ENCODE measurements at places on chromosomes 16 and 17.
A peak's percentile ranks its signal among the peaks of the same experiment; 100 is the strongest.

DNA sequence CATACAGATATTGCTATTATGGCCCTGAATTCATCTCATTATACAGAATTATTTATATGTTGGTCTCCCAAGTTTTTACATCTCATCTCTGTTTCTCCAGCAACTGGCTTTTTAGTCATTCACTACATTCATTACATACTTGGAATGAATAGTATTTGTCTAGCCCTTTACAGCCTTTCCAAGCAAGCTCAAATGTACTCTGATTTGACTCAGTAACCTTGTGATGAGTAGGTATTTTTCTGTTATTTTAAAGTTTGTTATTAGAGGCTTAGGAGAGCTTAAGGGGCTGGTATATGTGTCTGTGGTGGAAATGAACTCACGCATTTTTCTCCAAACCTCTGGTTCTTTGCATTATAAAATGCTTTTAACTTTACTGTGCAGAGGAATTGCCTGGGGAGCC lies 224.7 kb downstream of the SNX29 start:
- peak; percentile 57 for DNase-seq

- no peak for DNase-seq
Observed at GRCh38 chr16:60727851-60728250, 1308.4 kb downstream of the CDH8 start.

DNA sequence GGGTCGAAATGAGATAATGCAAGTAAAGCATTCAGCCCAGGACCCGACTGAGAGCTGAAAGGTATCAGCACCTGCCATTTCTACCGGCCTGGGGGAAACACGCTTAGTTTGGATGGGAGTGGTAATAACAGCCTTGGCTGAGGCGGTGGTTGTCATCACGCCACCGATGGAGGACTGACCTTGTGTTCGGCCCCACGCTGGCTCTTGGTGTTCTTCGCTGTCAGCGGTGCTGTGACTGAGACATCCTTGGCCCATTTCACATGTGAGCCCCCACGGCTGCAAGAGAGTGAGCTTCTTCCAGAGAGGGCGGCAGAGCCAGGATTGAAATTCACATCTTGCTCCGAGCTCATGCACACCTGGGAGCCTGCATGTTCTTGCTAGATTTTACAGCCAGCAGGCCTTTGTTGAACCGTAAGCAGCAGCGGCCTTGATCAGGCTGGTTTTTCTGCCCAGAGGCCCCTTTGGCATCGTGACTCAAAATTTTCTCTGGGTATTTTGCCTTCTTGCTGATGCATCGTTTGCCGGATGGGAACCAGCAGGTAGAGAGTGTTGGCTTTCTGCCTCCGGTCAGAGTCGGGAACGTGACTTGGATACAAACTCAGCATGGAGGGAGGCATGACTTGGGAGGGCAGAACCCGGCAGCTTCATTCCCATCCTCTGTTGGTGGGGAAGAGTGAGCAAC lies 341.5 kb downstream of the SNX29 start:
- DNase-seq, result no peak

DNA sequence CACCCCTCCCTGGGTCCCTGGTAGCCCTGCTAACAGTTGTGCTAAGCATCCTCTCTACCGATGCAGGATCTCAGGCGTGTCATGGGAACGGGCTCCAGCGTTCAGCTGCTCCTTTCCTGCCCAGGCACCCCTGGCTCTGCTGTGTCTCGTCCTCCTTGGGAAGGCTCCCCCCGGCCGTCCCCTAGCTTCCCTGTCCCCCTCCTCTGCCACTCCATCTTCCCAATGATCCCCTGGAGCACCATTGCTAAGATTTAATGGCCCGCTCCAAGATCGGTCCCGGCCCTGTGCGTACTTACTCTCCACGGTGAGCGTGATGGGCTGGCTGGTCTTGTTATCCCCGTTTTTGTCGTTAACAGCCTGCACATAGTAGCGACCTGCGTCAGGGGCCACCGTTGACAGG lies 135.5 kb upstream of the CDC42EP4 start:
- no peak for DNase-seq

DNA sequence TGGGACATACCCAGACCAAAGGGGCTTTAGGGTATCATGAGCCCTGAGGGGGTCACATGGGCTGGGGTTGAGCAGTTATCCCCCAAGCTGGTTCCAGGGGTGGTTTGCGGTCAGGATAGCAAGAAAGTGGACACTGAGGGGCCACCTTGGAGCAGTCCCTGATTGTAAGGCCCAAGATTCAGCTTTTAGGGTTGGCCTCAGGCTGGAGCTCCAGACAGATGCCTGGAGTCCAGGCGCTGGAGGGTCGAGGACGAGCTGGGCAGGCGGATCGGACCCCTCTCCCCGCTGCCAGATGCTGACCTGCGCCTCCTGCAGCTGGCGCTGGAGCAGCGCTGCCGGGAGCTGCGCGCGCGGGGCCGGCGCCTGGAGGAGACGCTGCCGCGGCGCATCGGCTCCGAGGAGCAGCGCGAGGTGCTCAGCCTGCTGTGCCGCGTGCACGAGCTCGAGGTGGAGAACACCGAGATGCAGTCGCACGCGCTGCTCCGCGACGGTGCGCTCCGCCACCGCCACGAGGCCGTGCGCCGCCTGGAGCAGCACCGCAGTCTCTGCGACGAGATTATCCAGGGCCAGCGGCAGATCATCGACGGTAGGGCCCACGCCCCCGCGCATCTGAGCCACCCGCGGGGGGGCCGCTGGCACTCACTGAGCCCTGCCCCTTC lies 10.0 kb downstream of the BTBD17 start:
- DNase-seq, result no peak

GRCh38 chr16:67415872-67416793 lies at the start of gene ZDHHC1:
Gene ZDHHC1 (minus strand): TSS chr16:67416477. CDS start chr16:67407775, 8,702 bp downstream.
- DNase-seq, result peak; percentile 69

- no peak for DNase-seq
Observed at GRCh38 chr17:611202-611601, 103.4 kb downstream of the VPS53 start.

DNA sequence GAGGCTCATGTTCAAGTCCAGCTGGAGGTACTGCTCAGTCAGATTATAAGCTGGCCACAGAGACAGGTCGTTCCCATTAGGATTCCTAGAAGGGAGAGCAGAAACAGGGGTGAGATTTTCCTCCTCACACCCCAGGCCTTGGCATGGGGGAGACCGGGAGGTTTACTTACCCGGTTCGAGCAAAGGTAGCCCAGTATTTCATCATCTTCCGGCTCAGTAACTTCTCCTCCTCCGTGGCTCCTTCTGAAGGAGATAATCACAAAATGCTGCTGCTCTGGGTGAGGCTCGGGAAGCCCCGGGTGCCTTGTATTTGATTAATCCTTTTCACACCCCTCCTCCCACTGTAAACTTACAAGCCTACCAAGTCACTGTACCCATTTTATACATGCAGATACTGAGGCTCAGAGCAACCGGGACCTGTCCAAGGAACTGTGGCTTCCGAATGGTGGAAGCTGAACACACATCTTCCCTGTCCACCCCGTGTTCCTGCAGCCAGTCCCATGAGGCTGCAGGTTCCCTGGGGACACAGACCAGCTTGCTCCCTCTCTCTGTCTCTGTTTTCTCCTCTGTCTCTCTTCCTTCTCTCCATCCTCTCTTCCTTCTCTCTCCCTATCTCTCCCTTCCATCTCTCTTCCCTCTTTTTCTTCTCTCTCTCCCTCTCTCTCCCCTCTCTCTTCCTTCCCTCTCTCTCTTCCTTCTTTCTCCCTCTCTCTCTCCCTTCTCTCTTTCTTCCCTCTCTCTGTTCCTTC lies 13.9 kb upstream of the CES1 start:
- no peak for DNase-seq

DNA sequence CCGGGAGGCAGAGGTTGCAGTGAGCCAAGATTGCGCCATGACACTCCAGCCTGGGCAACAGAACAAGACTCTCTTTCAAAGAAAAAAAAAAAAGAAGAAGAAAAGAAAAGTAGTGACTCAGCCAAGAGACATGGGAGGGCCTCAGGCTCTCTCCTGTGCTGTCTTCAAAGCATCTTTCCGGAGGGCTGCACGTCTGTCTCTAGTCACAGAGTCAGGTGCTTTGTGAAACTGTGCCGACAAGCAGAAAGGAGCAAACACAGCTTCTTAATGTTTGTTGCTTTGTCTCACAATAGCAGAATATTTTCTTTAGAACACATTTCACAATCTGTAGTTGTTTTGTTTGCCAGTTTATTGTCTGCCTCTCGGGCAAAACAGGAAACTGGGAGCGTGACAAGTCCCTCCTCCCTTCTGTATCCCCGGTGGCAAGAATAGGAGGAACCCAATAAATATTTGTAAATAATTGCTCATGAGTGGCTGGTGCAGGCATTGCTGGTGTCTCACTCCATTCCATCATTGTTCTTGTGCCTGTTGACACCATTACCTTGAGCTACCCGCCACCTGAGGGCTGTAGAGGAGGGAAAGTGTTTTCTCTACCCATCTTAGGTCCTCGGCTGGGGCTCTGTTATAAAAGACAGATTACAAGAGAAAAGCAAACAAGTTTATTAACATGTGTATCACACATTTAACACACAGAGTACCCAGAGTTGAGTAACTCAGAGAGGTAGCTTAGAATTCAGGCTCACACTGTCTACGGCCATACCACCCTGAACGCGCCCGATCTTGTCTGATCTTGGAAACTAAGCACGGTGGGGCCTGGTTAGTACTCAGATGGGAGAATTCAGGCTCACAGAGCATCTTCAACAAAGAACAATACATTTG lies 5.5 kb downstream of the GAST start:
- peak; percentile 62 for DNase-seq

GRCh38 chr16:48564544-48565444 lies 45.2 kb downstream of the N4BP1 start:
- no peak for DNase-seq

DNA sequence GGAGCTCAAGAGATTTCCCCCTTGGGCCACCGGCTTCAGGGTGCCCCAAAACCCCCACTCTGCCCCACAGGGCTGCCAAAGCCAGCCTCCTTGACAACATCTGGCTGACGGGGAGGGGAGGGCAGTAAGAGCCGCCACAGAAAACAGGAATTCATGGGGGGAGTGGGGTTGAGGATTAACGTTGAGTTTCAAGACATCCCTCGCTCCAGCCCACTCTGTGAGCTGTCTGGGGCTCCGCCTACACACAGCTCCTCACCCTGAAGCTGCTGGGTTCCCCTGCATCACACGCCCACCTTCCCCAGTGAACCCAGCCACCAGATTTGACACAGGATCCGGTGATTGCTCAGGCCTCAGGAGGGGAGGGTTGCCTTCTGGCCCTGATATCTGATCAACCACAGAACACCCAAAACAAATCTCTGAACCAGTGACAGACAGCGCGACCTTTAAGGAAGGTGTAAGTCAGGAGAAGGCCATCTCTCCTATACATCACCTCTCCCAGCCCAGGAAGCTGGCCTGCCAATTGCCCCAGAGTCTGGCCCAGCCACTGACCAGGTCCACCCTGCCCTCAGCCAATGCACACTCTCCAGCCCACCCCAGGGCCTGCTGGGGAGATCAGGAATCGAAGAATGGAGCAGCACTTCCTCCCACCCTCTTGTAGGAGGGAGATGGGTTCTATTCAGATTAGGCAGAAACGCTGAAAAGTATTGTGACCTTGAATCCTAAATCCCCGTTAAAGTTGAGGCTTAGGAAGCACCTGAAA lies 132.1 kb downstream of the CLEC16A start:
- no peak for DNase-seq

GRCh38 chr16:995087-995486 lies 13.5 kb downstream of the SOX8 start:
- DNase-seq, result no peak

GRCh38 chr17:48624544-48625494 lies 1.3 kb downstream of the HOXB9 start:
- DNase-seq, result no peak

DNA sequence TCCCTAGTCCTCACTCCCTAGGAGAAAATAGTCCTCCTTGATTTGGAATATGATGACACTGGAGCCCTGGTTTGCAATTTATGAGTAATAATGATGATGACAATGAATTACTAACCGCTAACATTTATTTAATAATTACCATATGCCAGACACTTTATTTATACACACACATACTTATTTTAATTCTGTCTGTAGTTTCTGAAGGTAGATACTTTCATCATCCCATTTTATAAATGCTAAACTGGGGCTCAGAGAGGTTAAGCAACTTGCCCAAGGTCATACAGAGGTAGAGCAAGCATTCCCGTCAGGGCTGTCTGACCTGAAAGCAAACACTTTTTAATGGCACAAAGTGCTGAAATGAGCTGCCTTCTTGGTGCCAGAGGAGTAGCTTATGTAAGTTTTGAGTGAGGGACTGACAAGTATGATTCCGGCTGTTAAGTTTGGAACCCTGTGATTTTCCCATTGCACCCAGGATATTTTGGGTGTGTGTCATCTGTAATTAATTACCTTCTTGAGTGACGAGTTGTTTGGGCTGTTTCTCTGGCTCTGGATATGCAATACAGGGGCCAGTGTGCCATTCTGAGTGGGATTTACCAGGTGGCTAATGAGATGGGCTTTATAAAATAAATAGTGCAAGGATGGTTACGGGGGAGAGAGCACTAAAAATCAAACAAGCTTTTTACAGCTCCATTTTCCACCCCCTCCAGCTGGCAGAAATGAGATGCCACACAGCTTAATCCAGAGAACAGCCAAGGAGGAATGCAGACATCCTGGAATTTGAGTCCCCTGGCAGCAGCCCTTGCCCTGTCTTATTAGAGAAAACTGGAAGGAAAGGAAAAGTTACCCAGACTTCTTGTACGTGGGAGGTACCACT lies 211.8 kb downstream of the SNX29 start:
- DNase-seq, result peak; percentile 63

DNA sequence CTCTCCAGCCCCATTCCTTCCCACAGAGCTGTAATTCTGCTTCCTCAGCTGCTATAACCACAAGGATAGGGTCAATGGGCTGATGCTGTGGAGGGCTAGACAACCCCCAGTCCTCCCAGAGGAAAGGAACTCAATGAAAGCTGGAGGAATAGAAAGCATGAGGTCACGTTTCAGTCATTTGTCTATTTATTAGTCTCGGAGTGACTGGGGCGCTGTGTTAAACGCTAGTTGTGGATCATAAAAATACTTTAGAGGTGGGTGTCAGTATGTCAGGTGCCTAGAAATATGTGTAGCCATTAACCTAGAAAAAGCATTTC lies 787 bp upstream of the CCL3L1 start:
- DNase-seq, result no peak

- no peak for DNase-seq
Observed at GRCh38 chr16:15822957-15823356, 33.9 kb downstream of the MYH11 start.

DNA sequence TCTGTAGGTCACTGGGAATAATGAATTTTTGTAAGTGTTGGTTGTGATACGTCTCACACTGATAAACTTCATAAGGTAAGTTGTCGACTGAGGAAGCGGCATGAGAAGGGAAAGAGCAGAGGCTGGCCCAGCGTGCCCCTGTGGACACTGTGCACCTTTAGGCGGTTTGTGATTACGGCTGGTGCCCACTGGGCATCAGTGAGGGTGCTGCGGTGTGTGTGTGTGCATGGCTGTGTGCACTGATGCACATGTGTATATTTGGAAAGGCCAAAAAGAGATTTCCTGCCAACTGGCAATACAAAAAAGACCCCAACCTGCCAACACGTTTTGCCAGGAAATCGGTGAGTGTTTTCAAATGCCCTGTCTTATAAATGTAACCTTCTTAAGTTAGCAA lies 11.9 kb downstream of the IRF8 start:
- no peak for DNase-seq

- DNase-seq, result no peak
Observed at GRCh38 chr16:49931266-49931665, 75.4 kb upstream of the ZNF423 start.

- DNase-seq, result peak; percentile 34
Observed at GRCh38 chr16:51231702-51232101, 80.6 kb upstream of the SALL1 start.

Data from EH (cell line).